ENCODE measurements at places on chromosomes 4 and X.

GRCh38 chrX:71236836-71237235, 13.8 kb downstream of the GJB1 start:
- no peak for DNase-seq

DNA sequence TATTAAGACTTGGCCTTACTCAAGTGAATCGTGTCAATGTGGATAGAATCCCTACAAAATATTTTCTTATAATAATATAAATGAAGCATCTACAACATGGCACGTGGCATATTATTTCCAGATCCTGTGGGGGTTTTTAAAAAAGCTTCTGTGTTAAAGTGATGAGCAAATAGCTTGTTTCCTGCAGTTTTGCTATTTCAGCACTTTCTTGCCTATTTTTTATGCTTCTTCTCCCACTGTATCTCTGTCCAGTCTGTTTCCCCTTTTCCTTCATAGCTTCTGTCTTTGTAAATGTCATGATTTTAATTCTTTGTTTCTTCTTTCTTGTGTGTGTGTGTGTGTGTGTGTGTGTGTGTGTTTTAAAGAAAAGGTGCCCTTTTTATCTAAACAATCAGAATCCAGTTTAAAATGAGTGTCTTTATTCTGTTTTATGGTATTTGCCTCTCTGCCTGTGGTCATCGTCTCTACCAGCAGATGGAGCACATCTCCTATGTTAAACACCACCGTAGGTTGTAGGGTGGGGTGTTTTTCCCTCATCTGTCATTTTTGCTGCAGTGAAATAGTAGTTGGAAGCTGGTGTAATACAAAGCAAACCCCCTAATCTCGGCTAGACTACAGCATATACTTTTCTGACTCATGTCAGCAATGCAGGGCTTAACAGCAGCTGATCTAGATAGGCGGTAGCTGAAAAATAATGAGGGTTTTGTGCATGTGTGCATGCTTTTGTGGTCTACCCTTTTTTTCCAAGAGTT, 33.1 kb downstream of the FTHL17 start:
- peak; percentile 66 for DNase-seq

DNA sequence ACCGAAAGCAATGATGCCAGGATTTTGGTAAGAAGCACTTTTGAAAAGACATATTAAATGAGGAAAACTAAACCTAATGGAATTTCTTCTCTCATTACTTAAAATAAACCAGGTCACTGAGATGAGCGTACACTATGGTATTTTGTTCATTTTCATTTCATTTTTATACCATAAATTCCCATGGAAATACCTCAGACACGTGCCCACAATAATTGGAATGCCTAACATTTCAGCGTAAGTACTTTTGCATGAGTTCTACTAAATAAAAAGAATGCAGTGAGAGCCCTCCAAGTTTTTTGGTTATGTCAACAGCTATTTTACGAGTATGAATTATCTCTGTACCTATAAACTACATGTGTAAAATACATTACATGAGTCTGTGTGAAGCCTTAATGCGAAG, 3.2 kb downstream of the CAMK2D start:
- DNase-seq = peak; percentile 68

- peak; percentile 57 for DNase-seq
These were observed 2.1 kb downstream of the GPR101 start for GRCh38 chrX:137031517-137032340.

- no peak for DNase-seq
These were observed 230.4 kb downstream of the EDA2R start for GRCh38 chrX:66408507-66408906.

DNA sequence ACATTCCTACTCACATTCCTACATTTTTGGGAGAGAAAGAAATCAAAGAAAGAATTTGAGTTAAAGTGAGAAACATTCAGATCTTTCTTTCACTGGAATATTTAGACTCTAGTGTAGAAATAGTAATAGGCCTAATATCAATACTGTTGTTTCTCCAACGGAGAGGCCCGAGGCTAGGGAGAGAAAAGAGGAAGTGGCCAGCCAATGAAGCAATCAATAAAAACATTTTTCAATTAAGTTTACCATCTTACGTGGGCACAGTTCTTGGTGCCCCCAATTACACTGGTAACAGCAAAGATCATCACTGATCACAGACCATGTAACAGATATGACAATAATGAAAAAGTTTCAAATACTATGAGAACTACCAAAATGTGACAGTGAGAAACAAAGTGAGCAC, 281.4 kb downstream of the GPM6A start:
- peak; percentile 7 for DNase-seq

All from adipocyte (in vitro differentiated cells).